IMR-90 (cell line): ENCODE measurements at places on chromosomes 4 and X.

GRCh38 chr4:124953486-124953885, 241.0 kb upstream of the ANKRD50 start:
- DNase-seq: no peak

GRCh38 chrX:115892787-115893671, 277.5 kb upstream of the AGTR2 start:
- DNase-seq: peak; percentile 54

GRCh38 chrX:121832446-121832845, 785.0 kb downstream of the GLUD2 start:
- DNase-seq: no peak

- peak; percentile 2 for DNase-seq
Observed at GRCh38 chr4:152304220-152304619, 231.7 kb downstream of the FBXW7 start.

- peak; percentile 21 for DNase-seq
Observed at GRCh38 chr4:89836897-89837384, at the start of gene SNCA. SNCA (minus strand) TSS chr4:89837161; CDS start chr4:89835667, 1,494 bp downstream.
